ENCODE measurements at places on chromosomes 12 and 14.

DNA sequence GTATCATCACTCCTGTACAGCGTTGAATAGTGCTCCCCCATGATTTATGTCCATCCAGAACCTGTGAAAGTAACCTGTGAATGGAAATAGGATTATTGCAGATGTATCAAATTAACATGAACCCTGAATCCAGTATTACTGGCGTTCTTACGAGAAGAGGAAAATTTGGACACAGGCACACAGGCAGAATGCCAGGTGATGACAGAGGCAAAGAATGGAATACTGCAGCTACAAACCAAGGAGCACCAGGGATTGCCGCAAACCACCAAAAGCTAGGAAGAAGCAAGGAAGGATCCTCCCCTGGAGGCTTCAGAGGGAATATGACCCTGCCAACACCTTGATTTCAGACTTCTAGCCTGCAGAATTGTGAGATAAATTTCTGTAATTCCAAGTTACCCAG lies 113.5 kb upstream of the EGLN3 start:
- no peak overlapping the region for H3K27ac ChIP-seq
- peaks cover 4% of the 10 kb centered on the region for H3K27me3 ChIP-seq
- no peaks in the 10 kb centered on the region for H3K36me3 ChIP-seq
- DNase-seq, result no peak

GRCh38 chr12:102702447-102703114 lies 214.5 kb downstream of the PAH start:
- H3K4me3 ChIP-seq, result no peak overlapping the region
- no peaks in the 10 kb centered on the region for H3K36me3 ChIP-seq
- no peak overlapping the region for H3K27ac ChIP-seq

- peaks cover 8% of the 10 kb centered on the region for H3K4me1 ChIP-seq
- no peak for DNase-seq
- no peaks in the 10 kb centered on the region for H3K36me3 ChIP-seq
- no peak overlapping the region for H3K4me3 ChIP-seq
- H3K27me3 ChIP-seq, result no peaks in the 10 kb centered on the region
- H3K27ac ChIP-seq, result peak overlapping the region; percentile 43
Measured at GRCh38 chr12:52186118-52186840, 5.5 kb downstream of the KRT80 start.

- DNase-seq, result no peak
- H3K27ac ChIP-seq, result no peak overlapping the region
- H3K4me3 ChIP-seq, result no peak overlapping the region
- H3K36me3 ChIP-seq, result no peaks in the 10 kb centered on the region
Measured at GRCh38 chr12:33562401-33562800, 122.8 kb upstream of the SYT10 start.

- no peaks in the 10 kb centered on the region for H3K36me3 ChIP-seq
- no peak overlapping the region for H3K27ac ChIP-seq
- H3K4me3 ChIP-seq, result no peak overlapping the region
- no peak for DNase-seq
- no peaks in the 10 kb centered on the region for H3K4me1 ChIP-seq
Measured at GRCh38 chr12:123011701-123012100, 31.2 kb downstream of the ARL6IP4 start.

- no peak overlapping the region for H3K4me3 ChIP-seq
- peaks cover 98% of the 10 kb centered on the region for H3K27me3 ChIP-seq
- DNase-seq, result no peak
- H3K36me3 ChIP-seq, result peaks cover 3% of the 10 kb centered on the region
Measured at GRCh38 chr12:114674251-114675047, 9.5 kb downstream of the TBX3 start.

DNA sequence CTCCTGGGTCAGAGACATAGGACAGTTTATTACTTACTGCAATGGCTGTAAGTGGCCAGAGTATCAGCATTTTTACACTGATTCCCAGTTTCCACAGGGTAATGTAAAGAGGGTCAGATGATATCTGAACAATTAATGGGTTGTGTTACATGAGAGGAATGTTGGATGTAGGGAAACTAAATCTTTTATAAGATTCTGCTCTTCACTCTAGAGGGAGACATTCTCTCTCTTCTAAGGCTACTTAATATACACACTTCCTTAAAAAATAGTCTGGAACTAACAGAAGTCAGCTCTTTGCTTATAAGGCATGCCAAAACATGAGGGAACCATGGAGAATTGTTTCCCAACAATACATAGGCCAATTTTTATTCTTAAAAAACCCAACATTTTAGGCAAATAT lies 389.8 kb downstream of the ETNK1 start:
- H3K4me1 ChIP-seq, result no peaks in the 10 kb centered on the region
- H3K36me3 ChIP-seq, result no peaks in the 10 kb centered on the region
- DNase-seq, result no peak

- no peak for DNase-seq
- H3K27ac ChIP-seq, result no peak overlapping the region
- H3K27me3 ChIP-seq, result no peaks in the 10 kb centered on the region
Measured at GRCh38 chr14:20417250-20418186, 4.2 kb upstream of the TEP1 start.

DNA sequence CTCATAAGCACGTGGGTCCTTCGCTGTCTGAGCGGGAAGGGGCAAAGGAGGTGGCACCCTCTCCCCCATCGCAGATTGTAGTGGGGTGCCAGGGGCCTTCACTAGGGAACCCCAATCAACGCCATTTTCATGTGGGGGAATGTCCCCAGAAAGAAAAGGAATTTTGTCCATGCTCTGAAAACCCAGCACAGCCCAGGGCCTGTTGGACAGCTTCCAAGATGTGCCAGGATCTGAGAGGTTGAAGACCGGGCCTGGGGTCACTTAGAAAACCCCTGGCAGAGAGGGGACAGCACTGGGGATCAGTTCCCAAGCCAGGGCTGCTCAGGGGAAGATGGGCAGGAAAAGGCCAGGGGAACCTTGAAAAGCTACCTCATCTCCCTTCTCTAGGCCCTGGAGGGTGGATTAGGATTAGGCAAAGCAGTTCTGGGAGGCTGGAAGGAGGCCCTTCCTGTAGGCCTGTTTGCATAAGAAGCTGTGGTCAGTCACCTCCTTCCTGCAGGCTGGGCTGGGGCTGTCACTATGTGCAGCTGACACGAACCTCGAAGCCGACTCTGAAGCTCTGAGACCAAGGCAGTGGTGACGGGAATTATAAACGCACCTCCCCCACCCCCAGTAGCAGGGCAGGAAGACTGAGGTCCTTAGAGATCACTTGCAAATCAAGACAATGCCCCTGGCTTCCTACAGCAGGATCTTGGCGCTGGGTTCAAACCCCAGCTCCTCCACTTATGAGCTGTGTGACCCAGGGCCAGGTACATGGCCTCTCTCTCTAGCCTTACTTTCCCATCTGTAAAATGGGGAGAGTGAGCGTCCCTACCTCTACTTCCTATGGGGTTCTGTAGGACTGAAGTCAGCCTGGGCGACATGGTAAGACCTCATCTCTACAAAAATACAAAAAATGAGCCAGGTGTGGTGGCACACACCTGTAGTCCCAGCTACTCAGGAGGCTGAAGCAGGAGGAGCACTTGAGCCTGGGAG lies 29.0 kb downstream of the TESC start:
- no peaks in the 10 kb centered on the region for H3K27me3 ChIP-seq
- no peak for DNase-seq
- no peak overlapping the region for H3K4me3 ChIP-seq
- no peak overlapping the region for H3K27ac ChIP-seq

GRCh38 chr14:76109087-76109880 lies 42.4 kb upstream of the GPATCH2L start:
- peaks cover 4% of the 10 kb centered on the region for H3K4me1 ChIP-seq
- no peak overlapping the region for H3K4me3 ChIP-seq
- DNase-seq, result no peak
- peaks cover 9% of the 10 kb centered on the region for H3K27me3 ChIP-seq
- H3K27ac ChIP-seq, result no peak overlapping the region
- H3K36me3 ChIP-seq, result no peaks in the 10 kb centered on the region

GRCh38 chr12:110742096-110742717 lies 484 bp downstream of the PPP1CC start:
- DNase-seq, result no peak
- no peaks in the 10 kb centered on the region for H3K27me3 ChIP-seq
- peak overlapping the region; percentile 99 for H3K4me3 ChIP-seq
- H3K36me3 ChIP-seq, result no peaks in the 10 kb centered on the region
- peak overlapping the region; percentile 97 for H3K27ac ChIP-seq

- H3K27ac ChIP-seq, result no peak overlapping the region
- peaks cover 59% of the 10 kb centered on the region for H3K4me1 ChIP-seq
- H3K4me3 ChIP-seq, result peak overlapping the region; percentile 65
- DNase-seq, result peak; percentile 7
Measured at GRCh38 chr12:51028126-51028812, 2.1 kb upstream of the SLC11A2 start.

GRCh38 chr12:117063162-117063911 lies 35.9 kb downstream of the TESC start:
- no peaks in the 10 kb centered on the region for H3K36me3 ChIP-seq
- DNase-seq, result no peak
- H3K27me3 ChIP-seq, result peaks cover 2% of the 10 kb centered on the region
- no peak overlapping the region for H3K27ac ChIP-seq
- H3K4me1 ChIP-seq, result peaks cover 20% of the 10 kb centered on the region

- H3K4me3 ChIP-seq, result no peak overlapping the region
- H3K36me3 ChIP-seq, result no peaks in the 10 kb centered on the region
- no peaks in the 10 kb centered on the region for H3K27me3 ChIP-seq
- peaks cover 24% of the 10 kb centered on the region for H3K4me1 ChIP-seq
- H3K27ac ChIP-seq, result no peak overlapping the region
Measured at GRCh38 chr12:62738105-62738504, 196.8 kb downstream of the PPM1H start.

GRCh38 chr14:106683631-106684030 lies 1157.2 kb downstream of the TMEM121 start:
- no peak overlapping the region for H3K27ac ChIP-seq
- no peak for DNase-seq
- H3K36me3 ChIP-seq, result peaks cover 2% of the 10 kb centered on the region
- H3K4me3 ChIP-seq, result no peak overlapping the region

DNA sequence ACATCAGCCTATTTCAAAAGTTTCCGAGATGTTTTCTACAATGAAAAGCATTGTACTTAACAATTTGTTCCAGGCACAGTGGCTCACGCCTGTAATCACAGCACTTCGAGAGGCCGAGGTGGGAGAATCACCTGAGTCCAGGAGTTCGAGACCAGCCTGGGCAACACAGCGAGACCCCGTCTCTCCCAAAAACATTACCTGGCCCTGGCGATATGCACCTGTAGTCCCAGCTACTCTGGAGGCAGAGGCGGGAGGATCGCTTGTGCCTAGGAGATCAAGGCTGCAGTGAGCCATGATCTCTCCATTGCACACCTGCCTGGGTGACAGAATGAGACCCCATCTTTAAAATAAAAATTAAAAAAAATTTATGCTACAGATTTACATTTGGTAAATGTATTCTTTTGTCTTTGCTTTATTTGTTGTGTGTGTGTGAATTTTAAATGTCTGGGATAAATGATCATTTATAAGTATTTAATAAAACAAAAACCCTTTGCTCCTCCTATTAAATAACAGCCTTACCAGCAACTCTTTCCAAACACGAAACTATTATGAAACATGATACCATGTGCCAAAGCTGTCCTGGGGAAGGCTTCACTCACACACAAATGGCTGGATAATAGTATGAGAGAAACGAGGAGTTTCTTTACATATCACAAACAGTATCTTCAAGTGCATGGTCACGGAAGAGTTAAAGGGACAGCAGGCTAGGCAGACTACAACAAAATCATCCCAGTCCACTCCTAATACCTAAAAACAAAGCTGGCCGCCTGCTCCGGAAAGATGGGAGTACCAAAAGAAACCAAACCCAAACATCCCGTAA lies 1.1 kb downstream of the ATXN3 start:
- no peaks in the 10 kb centered on the region for H3K36me3 ChIP-seq
- H3K27me3 ChIP-seq, result peaks cover 2% of the 10 kb centered on the region
- DNase-seq, result no peak
- peaks cover 40% of the 10 kb centered on the region for H3K4me1 ChIP-seq

GRCh38 chr12:103257763-103258162 lies 238.0 kb downstream of the C12orf42 start:
- no peaks in the 10 kb centered on the region for H3K4me1 ChIP-seq
- H3K27me3 ChIP-seq, result no peaks in the 10 kb centered on the region
- no peak for DNase-seq
- H3K27ac ChIP-seq, result no peak overlapping the region
- H3K36me3 ChIP-seq, result no peaks in the 10 kb centered on the region

DNA sequence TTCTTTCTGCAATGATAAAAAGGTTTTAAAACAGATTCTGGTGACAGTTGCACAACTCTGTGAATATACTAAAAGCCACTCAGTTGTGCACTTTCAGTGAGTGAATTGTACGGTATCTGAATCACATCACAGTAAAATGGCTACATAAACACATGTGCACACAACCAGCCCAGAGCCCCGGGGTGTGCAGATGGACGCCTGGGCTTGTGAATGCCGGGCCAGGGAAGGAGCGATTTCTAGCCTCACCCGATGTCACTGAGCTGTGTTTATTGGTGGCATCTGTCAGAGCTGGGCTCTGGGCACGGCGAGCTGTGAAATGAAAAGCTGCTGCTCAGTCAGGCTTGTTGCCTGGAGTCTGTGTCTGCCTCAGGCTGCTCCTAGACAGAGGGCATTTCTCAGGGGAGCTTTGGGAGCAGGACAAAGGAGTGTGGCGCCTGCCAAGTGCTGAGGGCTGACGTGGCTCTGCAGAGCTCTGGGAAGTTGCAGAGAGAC lies 25.9 kb downstream of the RHOF start:
- no peaks in the 10 kb centered on the region for H3K27me3 ChIP-seq
- H3K36me3 ChIP-seq, result no peaks in the 10 kb centered on the region
- no peak for DNase-seq
- peak overlapping the region; percentile 78 for H3K27ac ChIP-seq

- H3K4me3 ChIP-seq, result peak overlapping the region; percentile 94
- H3K27me3 ChIP-seq, result peaks cover 20% of the 10 kb centered on the region
- peaks cover 30% of the 10 kb centered on the region for H3K4me1 ChIP-seq
- no peak for DNase-seq
- no peak overlapping the region for H3K27ac ChIP-seq
Measured at GRCh38 chr12:93569301-93569655, 3.2 kb upstream of the SOCS2 start.

DNA sequence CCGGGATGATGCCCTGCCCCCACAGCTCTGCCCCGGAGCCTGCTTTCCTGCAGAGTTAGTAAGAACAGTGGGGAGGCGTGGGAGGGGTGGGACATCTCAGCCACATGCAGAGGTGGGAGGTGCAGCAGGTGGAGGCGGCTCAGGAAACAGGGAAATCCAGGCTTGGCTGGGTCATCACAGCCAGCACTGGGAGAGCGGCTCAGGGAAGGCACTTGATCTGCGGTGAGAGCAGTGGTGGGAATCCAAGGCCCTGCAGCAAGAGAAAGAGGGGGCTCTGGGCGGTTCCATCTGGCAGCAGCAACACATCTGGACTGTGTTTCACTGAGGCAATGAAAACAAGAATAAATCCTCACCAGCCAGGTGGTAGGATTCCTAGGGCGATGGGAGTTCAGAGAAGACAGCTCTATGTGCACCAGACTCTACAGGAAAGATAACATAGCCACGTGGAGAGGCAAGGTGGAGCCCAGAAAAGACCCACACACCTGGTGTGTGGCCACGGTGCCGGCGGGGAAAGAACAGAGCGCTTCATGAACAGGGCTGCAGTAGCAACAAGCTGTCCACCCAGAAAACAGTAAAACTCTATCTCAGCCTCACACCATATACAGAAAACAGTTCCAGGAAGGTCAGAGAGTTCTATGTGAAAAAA lies 57.6 kb downstream of the CCDC85C start:
- no peak for DNase-seq
- H3K27me3 ChIP-seq, result peaks cover 22% of the 10 kb centered on the region
- H3K36me3 ChIP-seq, result no peaks in the 10 kb centered on the region
- no peak overlapping the region for H3K27ac ChIP-seq
- H3K4me1 ChIP-seq, result peaks cover 52% of the 10 kb centered on the region
- no peak overlapping the region for H3K4me3 ChIP-seq
